ENCODE measurements at places on chromosomes 7 and 10. TPM values are rescaled to one million over a fixed set of nuclear protein-coding genes. Genes with fewer than 3 reads are reported as not detected.
A peak's percentile ranks its signal among the peaks of the same experiment; 100 is the strongest.

- no peak overlapping the region for H3K4me3 ChIP-seq
- no peaks in the 10 kb centered on the region for H3K27me3 ChIP-seq
- no peak for DNase-seq
- H3K36me3 ChIP-seq: no peaks in the 10 kb centered on the region
- no peaks in the 10 kb centered on the region for H3K4me1 ChIP-seq
- H3K27ac ChIP-seq: no peak overlapping the region
Observed at GRCh38 chr10:52993109-52993508, 220.5 kb upstream of the MBL2 start.

DNA sequence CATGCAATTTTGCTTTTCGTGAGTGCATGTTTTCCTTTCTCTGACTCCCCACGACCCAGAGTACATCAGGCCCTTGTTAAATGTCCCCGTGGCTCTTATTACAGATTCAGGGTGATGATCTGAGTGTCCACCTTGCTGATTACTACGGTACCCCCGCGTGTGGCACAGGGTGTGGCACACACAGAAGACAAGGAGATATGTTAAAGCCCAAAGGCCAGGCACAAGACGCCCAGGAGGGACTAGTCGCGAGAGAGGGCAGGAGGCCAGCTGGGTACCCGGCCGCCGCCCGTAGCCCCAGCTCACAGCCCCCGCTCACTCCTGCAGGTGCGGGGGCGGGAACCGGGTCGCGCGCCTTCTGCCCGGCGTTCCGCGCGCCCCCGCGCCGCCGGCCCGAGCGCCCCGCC is 281 bp upstream of the EXOC6 start:
- DNase-seq: no peak
- peak overlapping the region; percentile 87 for H3K27ac ChIP-seq
- H3K4me1 ChIP-seq: no peaks in the 10 kb centered on the region
- peak overlapping the region; percentile 95 for H3K4me3 ChIP-seq
- H3K27me3 ChIP-seq: no peaks in the 10 kb centered on the region

- no peak for DNase-seq
- H3K4me3 ChIP-seq: no peak overlapping the region
- H3K36me3 ChIP-seq: no peaks in the 10 kb centered on the region
- H3K27me3 ChIP-seq: no peaks in the 10 kb centered on the region
- no peaks in the 10 kb centered on the region for H3K4me1 ChIP-seq
- H3K27ac ChIP-seq: no peak overlapping the region
Observed at GRCh38 chr7:90706072-90706716, 110.1 kb downstream of the CDK14 start.

- no peak overlapping the region for H3K4me3 ChIP-seq
- DNase-seq: no peak
- H3K27ac ChIP-seq: no peak overlapping the region
- H3K36me3 ChIP-seq: no peaks in the 10 kb centered on the region
- H3K4me1 ChIP-seq: no peaks in the 10 kb centered on the region
- H3K27me3 ChIP-seq: no peaks in the 10 kb centered on the region
Observed at GRCh38 chr7:28921822-28922221, 36.3 kb downstream of the TRIL start.

DNA sequence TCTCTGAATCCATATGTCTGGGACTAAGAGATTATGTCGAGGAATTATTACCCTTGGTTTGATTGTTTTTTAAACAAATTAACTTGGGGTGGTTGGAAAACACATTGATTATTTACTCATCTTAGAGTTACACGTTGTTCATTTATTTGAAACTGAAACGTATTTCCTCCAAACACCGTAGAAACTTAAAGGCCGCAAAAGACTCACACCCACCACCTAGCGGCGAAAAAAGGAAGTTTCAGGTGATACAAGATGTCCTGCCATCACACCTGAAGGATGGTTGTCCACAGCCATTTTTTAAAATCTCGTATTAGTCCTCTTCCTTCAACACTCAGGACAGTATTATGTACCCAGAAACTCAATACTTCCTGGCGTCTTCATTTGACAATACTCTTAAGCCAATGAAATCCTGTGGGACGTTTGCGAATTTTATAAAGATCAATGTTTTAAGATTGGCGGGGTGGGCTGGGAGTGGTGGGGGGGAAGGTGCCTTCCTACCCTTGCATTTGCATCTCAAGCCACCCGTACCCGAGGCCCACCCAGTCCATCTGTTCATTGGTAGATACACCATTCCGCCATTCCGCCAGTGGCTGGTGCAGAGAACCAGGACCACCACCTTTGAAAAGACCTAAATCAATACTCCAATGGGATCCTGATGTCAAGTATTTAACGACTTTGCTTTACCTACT is 1.4 kb upstream of the LCOR start:
- peak; percentile 62 for DNase-seq
- H3K4me1 ChIP-seq: peaks cover 10% of the 10 kb centered on the region
- H3K27me3 ChIP-seq: no peaks in the 10 kb centered on the region
- H3K4me3 ChIP-seq: no peak overlapping the region

DNA sequence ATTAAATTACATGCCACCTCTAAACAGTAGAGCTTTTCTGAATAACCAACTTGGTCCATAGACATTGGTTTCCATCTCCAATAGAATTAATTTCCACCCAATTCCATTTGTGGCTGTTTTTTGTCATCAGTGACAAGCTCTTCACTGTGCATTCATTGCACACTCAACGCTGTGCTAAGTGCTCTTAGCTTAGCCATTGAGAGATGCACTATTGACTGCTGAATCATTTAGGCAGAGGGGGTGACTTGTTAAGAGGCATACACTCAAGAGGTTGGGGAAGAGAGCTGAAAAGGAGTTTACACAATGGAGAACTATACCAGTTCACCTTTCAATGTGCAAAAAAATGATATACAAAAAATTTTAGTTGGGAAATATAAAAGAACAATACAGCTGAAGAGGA is 31.9 kb upstream of the CBLL1 start:
- H3K27ac ChIP-seq: no peak overlapping the region
- H3K27me3 ChIP-seq: no peaks in the 10 kb centered on the region
- H3K4me3 ChIP-seq: no peak overlapping the region
- no peaks in the 10 kb centered on the region for H3K4me1 ChIP-seq
- DNase-seq: no peak
- no peaks in the 10 kb centered on the region for H3K36me3 ChIP-seq

DNA sequence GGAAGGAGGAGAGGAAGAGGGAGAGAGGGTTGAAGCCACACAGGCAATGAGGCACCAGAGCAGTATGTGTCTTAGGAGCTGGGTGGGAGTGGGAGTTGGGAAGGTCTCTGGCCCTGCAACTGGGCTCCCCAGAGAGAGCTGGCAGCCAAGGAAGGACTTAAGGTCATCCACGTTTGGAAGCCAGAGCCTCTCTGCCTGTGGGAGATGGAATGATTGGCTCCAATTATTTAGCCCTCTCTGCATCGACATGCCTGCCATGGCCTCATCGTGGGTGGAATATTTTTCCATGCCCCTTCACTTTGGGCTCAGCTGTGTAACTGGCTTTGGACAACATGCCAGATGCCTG is 478.5 kb downstream of the RPS24 start:
- H3K36me3 ChIP-seq: no peaks in the 10 kb centered on the region
- no peaks in the 10 kb centered on the region for H3K4me1 ChIP-seq
- no peaks in the 10 kb centered on the region for H3K27me3 ChIP-seq
- no peak for DNase-seq
- no peak overlapping the region for H3K4me3 ChIP-seq

DNA sequence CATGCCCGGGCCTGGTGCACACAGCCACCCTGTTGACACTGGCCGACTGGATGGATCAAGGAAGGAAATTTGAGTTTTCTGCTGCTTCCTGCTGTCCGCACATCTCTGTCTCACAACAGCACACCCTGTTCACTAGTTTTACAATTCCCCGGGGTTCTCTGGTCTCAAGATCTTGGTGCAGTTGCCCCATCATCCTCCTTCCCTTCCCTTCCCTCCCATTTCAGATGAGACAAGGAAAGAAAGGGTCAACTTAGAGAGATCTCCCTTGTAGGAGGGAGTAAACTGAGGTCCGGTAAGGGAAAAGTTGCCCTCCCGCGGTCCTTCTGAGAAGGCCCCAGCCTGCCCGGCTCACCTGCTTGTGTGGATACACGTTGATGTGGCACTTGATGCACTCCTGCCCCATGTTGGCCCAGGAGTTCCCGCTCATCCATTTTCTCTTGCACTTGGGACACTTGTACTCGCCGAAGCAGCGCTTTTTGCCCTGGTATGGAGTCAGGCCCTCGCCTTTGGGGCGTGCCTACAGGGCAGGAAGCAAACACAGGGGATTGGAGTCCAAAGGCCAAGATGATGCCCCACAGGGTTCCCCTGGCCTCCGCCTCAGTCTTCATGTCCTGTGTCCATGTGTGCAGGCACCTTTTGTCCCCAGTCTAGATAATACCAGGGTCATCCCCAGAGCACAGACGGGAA is 46.8 kb downstream of the PPIF start:
- peaks cover 6% of the 10 kb centered on the region for H3K4me1 ChIP-seq
- no peaks in the 10 kb centered on the region for H3K36me3 ChIP-seq
- H3K27me3 ChIP-seq: no peaks in the 10 kb centered on the region
- H3K4me3 ChIP-seq: no peak overlapping the region
- no peak overlapping the region for H3K27ac ChIP-seq

Gene SEC61G
- 194 TPM for total RNA-seq

Gene NUDCD3
- total RNA-seq: 52.1 TPM

Gene KLF6
- 132 TPM for total RNA-seq

Gene FAM25A
- not detected for total RNA-seq

Gene CYP3A4
- 0.33 TPM for total RNA-seq

All from breast epithelium (tissue), 4 donors.